ENCODE measurements at places on chromosomes 12 and 14.

GRCh38 chr14:75333606-75334548 is 55.2 kb downstream of the FOS start:
- peak; percentile 54 for ATAC-seq

GRCh38 chr14:102138961-102139285 is 774 bp upstream of the WDR20 start:
- peak; percentile 2 for ATAC-seq

DNA sequence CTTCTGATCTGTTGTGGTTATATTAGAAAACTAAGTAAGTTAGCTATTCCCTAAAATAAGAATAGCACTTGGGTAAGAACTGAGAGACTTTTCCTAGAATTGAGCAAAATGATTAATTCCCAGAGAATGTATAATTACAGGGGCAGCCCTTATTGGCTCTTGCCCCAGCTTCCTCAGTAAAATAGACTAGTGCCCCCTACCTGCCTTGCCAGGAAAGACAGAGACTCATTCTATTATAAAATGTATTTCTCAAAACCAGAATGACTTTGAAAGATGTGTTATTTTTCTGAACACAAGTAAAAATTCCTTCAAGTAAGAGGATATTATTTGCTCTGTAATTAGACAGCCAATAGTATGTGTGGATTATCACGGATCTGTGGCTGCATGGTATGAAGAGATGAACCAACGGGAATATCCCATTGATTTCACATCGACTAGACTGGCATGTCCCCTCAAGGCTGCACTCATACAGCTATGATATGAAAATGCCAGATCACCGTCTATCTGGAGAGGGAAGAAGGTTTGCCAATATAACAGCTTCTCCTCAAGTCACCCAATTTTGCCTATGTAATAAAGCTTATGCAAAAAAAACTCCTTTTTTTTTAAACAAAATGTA is 7.4 kb upstream of the GLRX5 start:
- ATAC-seq, result peak; percentile 85

DNA sequence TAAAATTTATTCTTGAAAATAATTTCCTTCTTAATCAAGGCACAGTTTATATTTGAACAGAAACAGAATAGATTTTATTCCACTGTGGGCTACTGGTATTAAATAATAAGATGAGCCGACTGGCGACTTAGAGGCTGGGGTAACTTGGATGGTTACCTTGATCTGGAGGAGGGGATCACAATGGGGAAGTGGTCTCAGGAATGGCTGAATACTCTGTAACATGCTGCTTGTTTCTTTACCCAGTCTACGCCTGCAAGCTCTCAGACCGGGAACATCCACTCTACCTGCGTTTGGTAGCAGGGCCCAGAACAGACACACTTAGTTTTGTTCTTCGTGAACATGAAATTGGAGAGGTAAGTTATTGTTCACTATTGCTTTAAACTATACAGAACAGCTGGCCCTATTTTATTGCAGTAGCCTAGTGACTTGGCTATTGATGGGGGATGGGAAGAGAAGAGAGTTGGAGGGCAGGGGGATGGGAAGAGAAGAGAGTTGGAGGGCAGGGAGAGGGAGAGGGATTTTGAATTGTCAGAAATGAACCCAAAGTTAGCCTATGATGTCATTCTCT is 67.9 kb downstream of the GNS start:
- ATAC-seq, result no peak

DNA sequence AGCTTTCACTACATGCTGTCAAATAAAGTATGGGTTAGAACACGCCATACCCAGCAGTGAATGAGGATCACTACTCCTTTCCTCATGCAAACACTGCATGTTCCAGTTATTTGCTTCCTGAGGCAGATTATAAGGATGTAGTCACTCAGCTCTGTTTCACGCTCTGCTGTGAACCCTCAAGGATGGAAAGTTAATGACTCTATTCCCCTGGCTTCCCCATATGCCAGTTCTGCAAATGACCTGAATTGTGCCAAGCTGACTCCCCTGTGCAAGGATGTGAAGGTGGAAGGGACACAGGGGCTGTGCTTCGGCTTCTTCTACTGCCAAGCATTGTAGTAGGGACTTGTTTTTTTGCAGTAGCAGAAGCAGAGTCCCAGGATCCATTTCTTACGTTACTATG is 6.8 kb downstream of the IFI27L1 start:
- ATAC-seq, result no peak

- ATAC-seq, result no peak
Measured at GRCh38 chr12:89154743-89155499, 197.4 kb downstream of the DUSP6 start.

DNA sequence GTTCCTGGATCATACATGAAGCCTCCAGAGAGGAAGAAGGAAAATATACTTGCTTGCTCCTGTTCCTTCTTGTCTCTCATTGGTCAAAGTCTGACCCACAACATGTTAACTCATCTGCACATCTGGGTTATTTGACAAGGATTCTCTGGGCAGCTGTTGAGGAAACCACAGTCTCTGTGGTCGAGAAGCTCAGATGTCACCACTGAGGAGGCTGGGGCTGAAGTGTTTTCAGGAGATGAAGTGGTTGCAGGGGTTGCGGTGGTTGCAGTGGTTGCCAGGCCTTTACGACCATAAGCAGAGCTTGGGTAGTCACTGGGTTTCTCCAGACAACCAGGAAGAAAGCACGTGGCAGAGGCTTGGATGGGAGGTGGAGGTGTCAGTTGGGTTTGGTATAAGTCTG is 265.0 kb upstream of the LRIG3 start:
- no peak for ATAC-seq

Data from gastroesophageal sphincter (tissue), 4 donors.